ENCODE measurements at places on chromosomes 1 and 21.

DNA sequence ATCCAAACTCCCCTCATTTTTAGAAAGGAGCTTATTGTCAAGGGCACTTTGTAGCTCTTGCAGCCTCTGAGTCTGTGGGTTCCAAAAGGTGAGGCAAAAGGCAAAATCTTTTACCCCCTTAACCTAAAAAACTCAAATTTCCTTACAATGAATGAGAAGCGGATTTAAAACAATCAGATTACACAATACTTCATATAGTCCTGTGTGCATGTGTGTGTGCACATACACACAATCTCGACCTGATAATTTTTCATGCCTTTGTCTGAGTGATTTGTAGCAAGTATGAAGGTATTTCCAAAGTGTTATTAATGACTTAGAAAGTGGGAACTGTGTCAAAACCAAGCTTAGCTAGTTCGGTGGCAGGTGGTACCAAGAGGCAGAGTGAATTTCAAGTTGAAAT is 42.9 kb downstream of the GRIK1 start:
- DNase-seq = no peak

- no peak for DNase-seq
These were observed 3.9 kb upstream of the ARHGAP30 start for GRCh38 chr1:161073474-161074121.

GRCh38 chr1:181676269-181676668 is 193.0 kb downstream of the CACNA1E start:
- no peak for DNase-seq

DNA sequence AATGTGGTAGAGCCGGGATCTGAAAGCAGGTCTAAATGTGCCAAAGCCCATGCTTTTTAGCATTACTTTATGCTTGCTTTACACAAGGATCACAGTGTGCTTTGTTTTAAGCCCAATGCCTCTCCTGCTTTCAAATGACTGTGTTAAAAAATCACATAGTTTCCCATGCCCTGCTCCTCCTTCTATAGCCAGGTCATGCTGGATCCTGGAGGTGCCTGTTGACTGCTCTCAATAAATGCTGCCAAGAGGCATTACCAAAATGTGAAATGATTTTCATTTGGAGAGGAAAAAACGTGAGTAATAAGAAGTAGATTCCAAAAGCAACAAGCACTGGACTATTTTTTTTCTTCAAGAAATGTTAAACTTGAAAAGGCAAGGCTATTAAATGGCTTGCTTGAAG is 420.7 kb upstream of the USP24 start:
- DNase-seq = no peak

- DNase-seq = no peak
These were observed 35.4 kb downstream of the RGS4 start for GRCh38 chr1:163104385-163105099.

DNA sequence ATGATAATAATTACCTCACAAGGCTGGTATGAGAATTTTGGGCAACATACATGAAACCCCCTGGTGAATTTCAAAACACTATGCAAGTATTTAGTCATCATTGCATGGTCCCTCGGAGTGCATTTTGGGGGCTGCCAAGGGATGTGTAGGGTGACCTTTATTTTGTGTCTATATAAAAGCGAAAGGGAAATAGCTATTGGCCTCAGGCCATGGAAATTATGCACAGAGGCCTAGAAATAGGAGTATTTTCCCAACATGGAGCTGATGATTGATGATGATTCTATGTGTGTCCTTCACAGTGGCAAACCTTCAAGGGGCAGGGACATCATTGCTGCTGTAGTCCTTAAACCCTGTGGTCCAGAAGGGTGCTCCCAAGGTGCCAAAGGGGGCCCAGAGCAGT is 265.5 kb downstream of the ST6GALNAC3 start:
- no peak for DNase-seq

DNA sequence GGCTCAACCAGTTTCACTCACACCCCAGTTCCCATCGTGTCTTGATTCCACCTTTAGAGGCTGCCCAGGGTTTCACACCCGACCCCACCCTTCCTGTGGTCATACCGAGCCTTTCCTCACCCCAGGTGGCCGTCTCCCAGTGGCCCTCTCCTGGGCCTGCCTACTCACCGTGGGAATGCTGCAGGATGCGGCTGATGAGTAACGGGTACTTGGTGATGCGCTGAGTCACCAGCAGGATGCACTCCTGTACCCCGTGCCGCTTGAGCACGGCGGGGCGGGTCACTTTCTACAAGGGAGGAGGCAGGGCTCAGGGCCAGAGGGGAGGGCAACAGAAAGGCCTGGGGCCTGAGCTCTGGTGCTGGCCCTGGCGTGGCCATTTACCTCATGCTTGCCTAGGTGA is 16.4 kb downstream of the ARHGEF2 start:
- no peak for DNase-seq

- no peak for DNase-seq
These were observed 540.9 kb downstream of the LMO4 start for GRCh38 chr1:87869567-87869966.

GRCh38 chr1:61226791-61227567 is 144.6 kb downstream of the NFIA start:
- no peak for DNase-seq

GRCh38 chr1:19979494-19979977 is at the start of gene PLA2G2A:
Gene PLA2G2A, minus strand, starts transcription at chr1:19979618. Its CDS starts 845 bp downstream, at chr1:19978773.
- DNase-seq = no peak
